Camera-type eye (tissue), 1 donor: ENCODE measurements at places on chromosomes 12 and 14. TPM values are rescaled to one million over a fixed set of nuclear protein-coding genes. Genes with fewer than 3 reads are reported as not detected.

The ST8SIA1 gene
- total RNA-seq, result 20.5 TPM

The SAV1 gene
- total RNA-seq, result 52.7 TPM

The MANSC4 gene
- total RNA-seq, result not detected

The AICDA gene
- 0.66 TPM for total RNA-seq

The MANSC1 gene
- 5.6 TPM for total RNA-seq

The CLEC9A gene
- total RNA-seq, result 0.27 TPM

The P2RX2 gene
- total RNA-seq, result not detected

The ZFHX2 gene
- total RNA-seq, result 1.6 TPM

The ZFC3H1 gene
- 138 TPM for total RNA-seq

The SYT1 gene
- 138 TPM for total RNA-seq

The FBXO21 gene
- total RNA-seq, result 159 TPM

The NKX2-8 gene
- not detected for total RNA-seq

The SLC5A8 gene
- 1.9 TPM for total RNA-seq

The PDZRN4 gene
- 5.2 TPM for total RNA-seq

The ERBB3 gene
- total RNA-seq, result 28.4 TPM
